Cortex of kidney (tissue), 1 donor: ENCODE measurements at places on chromosomes 13 and 19.

DNA sequence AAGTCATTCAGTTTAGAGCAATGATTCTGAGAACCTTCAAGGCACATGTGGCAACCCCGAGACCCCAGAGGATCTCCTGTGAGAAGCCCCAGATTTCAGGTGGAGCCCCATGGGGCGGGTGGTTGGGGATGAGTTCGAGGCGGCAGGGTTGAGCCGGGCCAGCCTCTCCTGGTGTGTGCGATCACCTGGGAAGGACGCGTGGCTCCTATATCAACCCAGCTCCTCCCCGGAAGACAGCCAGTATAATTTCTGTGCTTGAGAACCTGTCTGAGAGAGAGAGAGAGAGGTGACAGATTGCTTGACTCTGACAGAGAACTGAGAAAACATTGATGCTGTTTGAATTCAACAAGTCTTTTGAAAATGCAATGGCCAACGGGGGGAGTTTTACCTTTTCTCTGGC, 89.0 kb downstream of the TEX29 start:
- no peak for DNase-seq

- DNase-seq = no peak
These were observed 2.9 kb downstream of the LDLR start for GRCh38 chr19:11092181-11092538.

GRCh38 chr13:83423381-83423780, 458.9 kb downstream of the SLITRK1 start:
- DNase-seq = no peak

GRCh38 chr19:39971380-39972035, 543 bp downstream of the PSMC4 start:
- no peak for DNase-seq

DNA sequence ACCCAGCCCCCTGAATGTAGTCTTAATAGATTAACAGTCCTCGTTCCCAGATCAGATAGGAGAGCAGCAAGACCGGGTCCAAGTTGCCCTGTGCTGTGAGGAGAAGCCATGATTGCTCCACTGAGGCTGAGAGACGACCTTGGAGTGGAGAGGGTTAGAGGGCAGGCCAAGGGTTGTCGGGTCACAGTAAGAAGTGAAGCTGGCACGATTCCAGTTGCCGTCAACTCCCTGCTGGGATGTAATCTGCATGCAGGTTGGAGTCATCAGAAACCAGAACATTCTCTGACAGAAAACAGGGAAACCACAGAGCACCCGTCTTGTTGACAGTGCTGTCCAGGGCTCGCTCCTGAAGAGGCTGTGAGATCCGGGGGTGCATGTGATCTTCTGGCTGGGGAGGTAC, 19.0 kb upstream of the ATP11A start:
- no peak for DNase-seq

DNA sequence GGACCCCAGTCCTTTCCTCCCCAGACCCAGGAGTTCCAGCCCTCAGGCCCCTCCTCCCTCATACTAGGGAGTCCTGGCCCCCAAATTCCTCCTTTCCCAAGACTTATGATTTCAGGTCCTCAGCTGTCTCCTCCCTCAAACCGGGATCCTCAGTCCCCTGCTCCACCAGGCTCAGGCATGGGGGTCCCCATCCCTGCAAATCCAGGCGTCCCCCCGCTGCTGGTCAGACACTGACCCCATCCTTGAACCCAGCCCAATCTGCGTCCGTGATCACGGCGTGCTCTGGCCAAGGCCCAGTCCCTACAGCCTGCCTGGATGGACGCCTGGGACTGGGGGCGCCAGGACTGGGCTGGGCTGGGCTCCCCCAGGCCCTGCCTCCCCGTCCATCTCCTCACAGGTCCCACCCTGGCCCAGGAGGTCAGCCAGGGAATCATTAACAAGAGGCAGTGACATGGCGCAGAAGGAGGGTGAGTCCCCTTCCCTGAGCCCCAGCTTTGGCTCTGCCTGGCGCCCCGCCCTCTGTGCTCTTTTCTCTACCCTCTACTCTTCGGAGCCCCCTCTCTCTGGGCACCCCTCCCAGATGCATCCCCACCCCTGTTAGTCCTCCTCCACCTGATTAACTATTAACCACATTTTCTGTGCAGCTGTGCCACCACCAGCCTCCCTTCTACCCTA, 672 bp downstream of the HPN start:
- no peak for DNase-seq

GRCh38 chr19:28687296-28687695, 525.7 kb downstream of the UQCRFS1 start:
- DNase-seq = no peak

- no peak for DNase-seq
These were observed 12.8 kb upstream of the TOMM40 start for GRCh38 chr19:44878120-44878865.

DNA sequence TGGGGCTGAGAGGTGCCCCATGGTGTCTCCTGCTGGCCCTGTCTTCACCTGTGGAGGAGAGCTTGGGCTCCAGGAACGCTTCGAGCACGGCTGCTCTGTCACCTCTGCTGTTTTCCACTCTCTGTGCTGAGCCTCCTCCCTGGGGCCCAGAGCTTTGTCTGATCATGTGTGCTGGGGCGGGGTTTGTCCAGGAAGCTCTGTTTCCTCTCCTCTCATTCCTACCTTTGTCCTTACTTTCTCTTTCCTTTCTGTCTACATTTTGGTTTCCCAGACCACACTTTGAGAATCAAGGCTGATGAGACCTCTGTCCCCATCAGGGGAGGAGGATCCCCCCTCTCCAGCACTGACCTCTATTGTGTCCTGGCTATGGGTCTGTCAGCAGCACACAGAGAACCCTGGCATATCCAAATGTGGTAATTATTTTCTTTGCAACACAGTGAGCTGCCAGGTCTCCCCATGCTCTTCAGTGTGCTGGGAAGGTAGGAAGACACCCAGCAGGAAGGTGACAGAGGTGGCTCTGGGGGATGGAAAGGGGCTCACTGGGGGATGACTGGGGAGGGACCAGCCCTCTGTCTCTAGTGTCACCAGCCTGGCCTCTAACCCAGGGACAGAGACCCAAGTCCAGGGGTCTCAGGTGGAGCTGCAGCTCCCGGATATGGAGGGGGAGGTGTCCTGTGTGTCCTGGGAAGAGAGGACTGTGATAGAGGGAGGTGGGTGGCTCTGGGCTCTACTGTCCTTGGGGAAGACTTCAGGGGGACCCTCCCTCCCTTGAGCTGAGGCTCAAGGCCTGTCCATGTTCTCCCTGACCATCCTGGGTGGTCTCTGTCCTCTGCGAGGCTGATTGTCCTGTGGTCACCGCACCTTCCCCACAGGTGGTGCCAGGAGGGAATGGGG, at the start of gene CEACAM1:
Gene CEACAM1, minus strand, starts transcription at position 128 of the 894 bp plus-strand sequence. Its CDS starts 107 bp downstream, at position 21.
- DNase-seq = no peak

DNA sequence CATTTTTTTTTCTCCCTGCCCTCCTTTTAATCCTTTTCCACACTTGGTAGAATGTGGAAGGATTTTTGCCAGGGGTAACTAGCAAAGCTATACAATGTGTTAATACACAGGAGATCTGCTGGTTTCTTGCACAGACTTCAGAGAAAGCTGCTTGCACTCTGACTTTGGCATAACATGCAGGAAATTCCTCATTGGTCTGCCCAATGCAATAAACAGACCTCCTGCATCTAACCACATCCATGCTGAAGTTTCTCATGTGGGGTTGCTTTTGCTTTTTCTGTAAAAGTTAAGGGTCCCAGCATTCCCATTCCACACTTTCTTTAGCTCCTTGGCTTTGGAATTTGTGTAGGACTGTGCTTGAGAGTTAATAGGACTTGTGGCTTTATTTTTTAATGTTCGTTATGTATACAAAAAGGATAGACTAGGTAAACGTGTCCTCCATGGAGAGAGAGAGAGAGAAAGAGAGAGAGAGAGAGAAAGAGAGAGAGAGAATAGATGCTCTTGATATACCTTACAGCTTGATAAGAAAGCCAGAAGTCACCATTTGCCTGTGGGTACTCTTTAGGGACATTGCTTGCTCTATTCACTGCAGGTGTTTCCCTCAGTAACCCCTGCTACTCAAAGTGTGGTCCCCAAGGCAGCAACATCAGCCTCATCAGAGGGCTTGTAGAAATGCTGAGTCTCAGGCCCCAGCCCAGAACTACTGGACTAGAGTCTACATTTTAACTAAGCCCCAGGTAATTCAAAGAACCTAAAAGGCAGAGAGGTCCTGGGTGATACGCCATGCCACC, 170.5 kb downstream of the SHISA2 start:
- DNase-seq = no peak

GRCh38 chr13:31009166-31009565, 76.7 kb downstream of the TEX26 start:
- DNase-seq = no peak

DNA sequence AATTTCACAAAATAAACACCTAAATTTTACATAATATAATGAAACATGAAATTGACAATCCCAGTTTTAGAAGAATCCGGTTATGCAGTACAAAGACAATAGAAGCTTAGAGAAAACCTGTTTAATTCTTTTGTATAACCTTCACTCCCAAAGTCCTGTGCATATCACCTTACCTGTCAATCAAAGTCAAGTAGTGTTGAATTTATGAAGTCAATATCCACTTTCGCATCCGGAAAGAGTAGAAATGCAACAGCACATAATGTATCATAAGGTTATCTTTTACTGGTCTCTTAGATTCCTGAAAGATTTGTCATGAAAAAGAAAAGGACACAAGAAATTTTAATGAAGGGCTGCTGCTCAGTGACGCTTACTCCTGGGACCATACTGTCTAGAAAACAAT, 1112.6 kb downstream of the PCDH9 start:
- DNase-seq = no peak

GRCh38 chr13:42322806-42323205, 50.9 kb downstream of the AKAP11 start:
- no peak for DNase-seq

DNA sequence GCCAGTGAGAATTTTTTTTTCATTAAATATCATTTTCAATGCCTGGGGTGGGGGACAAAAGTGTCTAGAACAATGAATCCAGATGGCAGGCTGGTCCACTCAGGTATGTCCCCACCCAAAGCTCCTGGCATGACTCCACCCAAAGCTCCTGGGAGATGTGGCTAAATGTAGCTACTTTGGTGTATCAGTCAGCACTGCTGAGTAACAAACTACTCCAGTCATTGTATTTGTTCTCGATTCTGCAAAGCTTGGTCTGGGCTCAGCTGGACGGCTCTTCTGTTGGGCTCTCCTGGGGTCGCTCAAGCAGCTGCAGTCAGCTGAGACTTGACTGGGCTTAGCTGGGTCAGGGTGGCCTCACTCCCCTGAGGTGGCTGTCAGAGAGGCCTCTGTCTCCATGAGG, 48.5 kb downstream of the CELF5 start:
- no peak for DNase-seq

DNA sequence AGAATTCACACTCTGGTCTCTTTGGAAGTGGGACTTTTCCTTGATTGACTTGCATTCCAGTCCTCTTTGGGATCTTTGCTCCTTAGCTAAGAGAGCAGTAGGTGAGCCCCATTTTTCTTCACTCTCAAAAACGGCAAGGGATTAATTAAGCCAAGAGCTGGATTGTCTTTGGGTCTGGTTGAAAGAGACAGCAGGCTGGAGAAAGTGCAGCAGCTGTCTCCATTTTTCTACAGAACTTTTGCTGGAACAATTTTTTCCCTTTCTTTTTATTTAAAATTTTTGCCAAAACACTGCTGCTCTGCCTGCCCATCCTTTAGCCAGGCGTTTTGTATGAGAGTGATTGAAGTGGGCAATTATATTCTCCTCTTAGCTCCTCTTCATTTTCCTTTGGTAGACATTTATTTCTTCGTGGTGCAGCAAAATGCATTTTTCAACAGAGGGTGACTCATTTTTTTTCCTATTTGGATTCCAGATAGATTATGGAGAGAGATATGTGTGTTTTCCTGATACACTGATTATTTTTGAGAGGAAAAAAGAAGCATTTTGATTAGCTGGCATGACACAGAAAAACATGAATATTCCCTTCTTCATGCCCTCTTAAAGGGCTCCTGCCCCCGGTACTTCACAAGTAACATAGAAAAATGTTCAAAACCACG, 371.2 kb upstream of the NBEA start:
- no peak for DNase-seq

- DNase-seq = no peak
These were observed 183.9 kb upstream of the TSHZ3 start for GRCh38 chr19:31533114-31533513.

GRCh38 chr13:45482571-45483173, 17.9 kb downstream of the COG3 start:
- DNase-seq = no peak

- DNase-seq = no peak
These were observed 2.9 kb upstream of the LTBP4 start for GRCh38 chr19:40598121-40598917.

GRCh38 chr13:63700350-63700749, 2284.7 kb upstream of the PCDH20 start:
- no peak for DNase-seq

- DNase-seq = no peak
These were observed 212.1 kb upstream of the MIR17HG start for GRCh38 chr13:91135376-91135775.

- DNase-seq = no peak
These were observed 65.3 kb upstream of the KLHL1 start for GRCh38 chr13:70173598-70173959.

- DNase-seq = no peak
These were observed 9.0 kb downstream of the SHANK1 start for GRCh38 chr19:50710612-50711011.

DNA sequence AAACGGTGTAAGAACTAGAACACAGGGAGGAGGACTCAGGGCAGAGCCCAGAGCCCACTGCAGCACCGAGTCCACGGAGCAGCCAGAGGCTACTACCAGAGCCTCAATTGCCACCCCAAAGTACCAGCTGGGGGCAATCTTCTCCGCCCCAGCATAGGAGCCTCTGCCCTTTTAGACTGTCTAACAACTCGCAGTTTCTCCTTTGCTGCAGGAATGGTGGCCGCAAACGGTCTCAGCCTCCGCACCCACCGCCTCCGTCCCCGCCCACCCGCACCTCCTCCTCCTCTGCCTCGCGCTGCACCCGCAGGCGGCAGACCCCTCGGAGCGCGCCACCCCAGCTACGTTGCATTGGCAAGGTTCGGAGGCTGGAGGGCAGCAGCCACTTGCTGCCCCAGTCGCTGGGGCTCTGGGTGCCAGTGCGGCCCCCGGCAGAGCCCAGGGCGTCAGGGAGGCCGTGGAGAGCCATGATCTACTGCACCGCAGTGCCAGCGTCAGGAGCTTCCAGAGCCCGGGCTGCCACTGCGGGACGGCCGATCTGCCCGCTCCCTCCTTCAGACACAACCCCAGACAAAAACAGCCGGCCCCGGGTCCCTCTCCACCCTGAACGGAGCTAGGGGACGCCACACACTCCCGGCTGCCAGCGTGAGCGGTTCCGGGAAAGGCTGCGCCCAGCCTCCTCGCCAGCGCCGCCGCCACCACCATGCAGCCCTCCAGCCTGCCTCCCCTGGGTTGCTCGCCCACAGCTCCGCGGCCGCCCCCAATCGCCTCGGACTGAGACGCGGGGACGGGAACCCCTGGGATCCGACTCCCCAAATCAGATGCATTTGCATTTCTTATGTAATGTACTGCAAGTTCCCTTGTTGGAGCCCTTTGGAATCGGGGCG, 1.8 kb downstream of the FGF14 start:
- DNase-seq = peak; percentile 7

DNA sequence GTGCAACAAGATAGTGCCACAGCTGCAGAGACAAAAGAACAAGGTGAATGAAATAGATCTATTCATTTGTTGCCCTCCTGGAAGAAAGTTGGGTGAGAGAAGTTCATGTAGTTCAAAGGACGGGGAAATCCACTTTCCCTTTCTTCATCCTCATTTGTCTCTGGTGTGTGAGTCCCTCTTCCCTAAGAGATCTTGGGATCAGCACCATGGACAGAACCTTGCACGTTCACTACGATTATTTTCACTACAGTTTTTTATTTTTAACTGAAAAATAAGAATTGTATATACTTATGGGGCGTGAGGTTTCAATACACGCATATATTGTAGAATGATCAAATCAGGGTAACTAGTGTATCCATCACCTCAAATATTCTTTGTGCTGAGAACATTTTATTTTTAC, 29.2 kb downstream of the NLRP5 start:
- no peak for DNase-seq
